ENCODE measurements at places on chromosomes 2 and 18.

GRCh38 chr2:18830962-18831361, 241.6 kb upstream of the NT5C1B start:
- no peak for DNase-seq

DNA sequence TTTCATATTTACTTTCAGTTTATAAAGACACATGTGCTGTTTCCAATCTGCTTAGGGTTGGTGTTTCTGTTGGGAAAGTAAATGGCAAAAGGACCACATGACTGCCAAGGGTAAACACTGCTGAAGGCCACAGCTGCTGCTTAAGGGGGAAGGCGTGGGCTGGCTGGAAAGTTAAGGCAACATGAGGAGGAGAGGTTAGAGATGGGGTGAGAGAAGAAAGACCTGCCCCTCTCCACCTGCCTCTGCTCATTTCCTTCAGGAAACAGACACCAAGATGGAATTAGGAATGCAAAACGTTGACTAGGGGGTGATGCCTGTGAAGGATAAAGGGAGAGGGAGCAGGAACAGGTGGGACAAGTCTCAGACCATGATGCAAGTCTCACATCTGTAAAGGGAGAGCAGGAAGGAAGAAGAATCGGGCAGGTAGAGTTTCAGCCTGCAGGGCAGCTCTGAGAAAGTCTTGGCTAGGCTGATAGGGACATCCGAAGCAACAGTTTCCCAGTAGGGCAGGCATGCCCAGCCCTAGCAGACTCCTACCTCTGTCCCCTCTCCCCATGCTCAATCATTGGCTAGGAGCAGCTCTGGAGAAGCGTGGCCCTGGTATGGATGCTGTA, 86.0 kb downstream of the CDC42EP3 start:
- DNase-seq: no peak

GRCh38 chr2:181984814-181985631, 630 bp upstream of the PPP1R1C start:
- no peak for DNase-seq

GRCh38 chr2:212005085-212005671, 533.4 kb downstream of the ERBB4 start:
- DNase-seq: no peak

- DNase-seq: no peak
Observed at GRCh38 chr2:44941551-44942234, at the start of gene SIX3. Gene SIX3 (plus strand): TSS chr2:44941702. CDS start chr2:44942105, 403 bp downstream.

DNA sequence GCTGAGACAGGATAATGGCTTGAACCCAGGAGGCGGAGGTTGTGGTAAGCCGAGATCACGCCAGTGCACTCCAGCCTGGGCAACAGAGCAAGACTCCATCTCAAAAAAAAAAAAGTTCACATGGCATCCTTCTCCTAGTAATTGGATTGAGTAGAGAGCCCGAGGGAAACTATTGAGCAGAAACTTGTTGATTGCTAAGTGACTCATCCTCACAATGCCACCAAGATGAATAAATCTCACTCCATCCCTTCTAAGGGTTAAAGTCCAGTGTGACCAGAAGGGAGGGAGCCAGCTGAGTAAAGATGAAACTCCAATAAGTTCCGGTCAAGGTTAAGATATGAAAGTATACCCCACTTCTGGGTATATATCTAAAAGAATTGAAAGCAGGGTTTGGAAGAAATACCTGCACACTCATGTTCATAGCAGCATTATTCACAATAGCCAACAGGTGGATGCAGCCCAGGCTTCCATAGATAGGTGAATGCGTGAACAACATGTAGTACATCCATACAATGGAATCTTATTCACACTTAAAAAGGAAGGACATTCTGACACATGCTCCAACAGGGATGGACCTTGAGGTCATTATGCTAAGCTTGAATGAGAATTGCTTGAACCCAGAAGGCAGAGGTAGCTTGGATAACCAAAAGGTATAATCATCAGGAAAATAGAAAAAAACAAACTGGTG, 13.0 kb upstream of the FHL2 start:
- no peak for DNase-seq

- DNase-seq: no peak
Observed at GRCh38 chr2:200466425-200467418, 43.1 kb downstream of the KCTD18 start.
